Thoracic aorta (tissue), 2 donors: ENCODE measurements at places on chromosomes 12 and 14.
A peak's percentile ranks its signal among the peaks of the same experiment; 100 is the strongest.

DNA sequence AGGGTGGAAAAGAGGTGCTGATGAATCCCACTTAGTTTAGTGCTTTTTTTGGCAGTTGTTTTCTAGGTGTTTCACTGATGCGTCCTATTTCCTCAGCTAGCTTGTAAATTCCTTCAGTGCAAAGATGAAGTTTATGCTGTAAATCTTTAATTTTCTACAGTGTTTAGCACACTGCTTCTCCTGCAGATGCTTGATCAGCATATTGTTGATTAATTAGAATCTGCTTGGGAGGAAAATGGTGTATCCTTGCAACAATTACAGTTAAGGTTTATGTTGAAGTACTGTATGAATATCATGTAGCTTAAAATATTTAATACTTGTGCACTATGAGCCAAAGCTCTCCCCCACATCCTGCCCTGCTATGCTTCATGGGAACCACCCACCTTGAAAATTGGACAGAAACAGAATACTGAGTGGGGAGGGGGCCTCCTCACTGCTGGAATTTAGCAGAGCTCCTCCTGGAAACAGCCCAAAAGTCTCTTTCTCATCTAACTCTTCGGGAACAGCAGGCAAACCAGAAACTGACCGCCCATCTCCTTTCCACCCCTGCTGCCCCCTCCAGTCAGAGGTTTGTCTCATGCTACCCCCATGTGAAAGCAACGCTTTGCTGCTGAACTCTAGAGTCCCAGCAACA is 20.3 kb upstream of the DHRS4 start:
- no peaks in the 10 kb centered on the region for H3K36me3 ChIP-seq
- no peaks in the 10 kb centered on the region for H3K27me3 ChIP-seq
- H3K4me3 ChIP-seq: no peak overlapping the region

GRCh38 chr14:85909581-85909980 is 379.6 kb downstream of the FLRT2 start:
- no peaks in the 10 kb centered on the region for H3K36me3 ChIP-seq
- H3K27ac ChIP-seq: no peak overlapping the region
- H3K4me1 ChIP-seq: no peaks in the 10 kb centered on the region
- no peaks in the 10 kb centered on the region for H3K27me3 ChIP-seq

GRCh38 chr12:116922194-116922897 is 11.6 kb downstream of the FBXW8 start:
- H3K27ac ChIP-seq: no peak overlapping the region
- no peak for DNase-seq
- no peaks in the 10 kb centered on the region for H3K36me3 ChIP-seq
- peaks cover 10% of the 10 kb centered on the region for H3K4me1 ChIP-seq

DNA sequence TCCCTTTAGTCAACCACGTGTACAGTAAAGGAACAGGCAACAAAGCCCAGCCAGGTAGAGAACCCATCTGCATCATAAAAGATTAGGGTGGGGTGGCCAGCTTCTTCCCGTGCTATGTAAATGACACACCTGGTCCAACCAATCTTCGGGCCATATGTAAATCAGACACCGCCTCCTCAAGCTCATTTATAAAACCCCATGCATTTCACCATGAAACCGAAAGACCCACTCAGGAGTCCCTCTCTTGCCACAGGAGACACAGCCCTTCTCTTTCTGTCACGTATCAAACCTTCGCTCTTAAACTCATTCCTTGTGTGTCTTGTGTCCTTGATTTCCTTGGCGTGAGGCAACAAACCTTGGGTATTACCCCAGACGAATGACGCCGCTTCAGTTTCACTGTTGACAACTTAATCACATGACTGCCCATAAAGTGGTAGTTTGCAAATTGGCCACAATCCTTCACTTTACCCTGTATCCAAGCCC is 59.8 kb upstream of the TBPL2 start:
- H3K4me1 ChIP-seq: no peaks in the 10 kb centered on the region
- no peak overlapping the region for H3K27ac ChIP-seq
- no peaks in the 10 kb centered on the region for H3K27me3 ChIP-seq
- DNase-seq: no peak
- H3K4me3 ChIP-seq: no peak overlapping the region
- H3K36me3 ChIP-seq: no peaks in the 10 kb centered on the region

DNA sequence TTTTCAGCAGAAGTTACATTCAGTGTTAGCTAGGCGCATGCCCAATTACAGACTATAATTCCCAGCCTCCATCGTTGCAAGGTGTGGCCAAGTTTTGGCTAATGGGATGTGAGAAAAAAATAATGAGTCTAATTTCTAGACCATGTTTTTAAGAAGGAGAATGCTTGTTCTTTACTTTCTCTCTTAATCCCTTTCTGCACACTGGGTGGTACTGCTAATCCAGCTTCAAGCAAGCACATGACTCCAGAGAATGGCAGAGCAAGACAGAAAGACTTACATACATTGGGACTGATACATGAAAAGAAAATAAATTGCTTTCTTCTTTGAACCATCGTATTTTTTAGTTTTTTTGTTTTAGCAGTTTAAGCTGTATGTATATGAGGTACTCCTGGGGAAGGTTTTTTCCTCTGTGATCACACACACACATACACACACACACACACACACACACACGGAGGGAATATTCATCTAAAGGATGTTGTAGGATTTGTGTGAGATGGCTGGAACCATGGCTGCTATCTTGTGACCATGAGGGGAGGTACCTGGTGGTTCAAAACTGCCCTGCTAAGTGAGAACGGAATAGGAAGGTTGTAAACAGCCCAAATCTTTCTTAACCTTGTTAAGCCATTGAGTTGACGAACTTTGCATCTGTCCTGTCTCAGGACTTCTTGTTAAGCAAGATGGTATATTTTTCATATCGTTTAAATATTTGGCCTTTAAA is 34.3 kb upstream of the LTA4H start:
- H3K4me3 ChIP-seq: no peak overlapping the region
- no peaks in the 10 kb centered on the region for H3K4me1 ChIP-seq
- H3K27ac ChIP-seq: no peak overlapping the region
- H3K27me3 ChIP-seq: no peaks in the 10 kb centered on the region
- DNase-seq: no peak
- no peaks in the 10 kb centered on the region for H3K36me3 ChIP-seq

GRCh38 chr14:92412912-92413311 is 89.9 kb downstream of the SLC24A4 start:
- H3K27ac ChIP-seq: no peak overlapping the region
- no peaks in the 10 kb centered on the region for H3K27me3 ChIP-seq
- H3K4me3 ChIP-seq: no peak overlapping the region
- no peaks in the 10 kb centered on the region for H3K36me3 ChIP-seq
- DNase-seq: no peak

GRCh38 chr14:26856876-26857518 is 259.2 kb upstream of the NOVA1 start:
- H3K36me3 ChIP-seq: no peaks in the 10 kb centered on the region
- no peak for DNase-seq
- H3K27ac ChIP-seq: no peak overlapping the region
- no peak overlapping the region for H3K4me3 ChIP-seq
- no peaks in the 10 kb centered on the region for H3K27me3 ChIP-seq
- H3K4me1 ChIP-seq: no peaks in the 10 kb centered on the region

DNA sequence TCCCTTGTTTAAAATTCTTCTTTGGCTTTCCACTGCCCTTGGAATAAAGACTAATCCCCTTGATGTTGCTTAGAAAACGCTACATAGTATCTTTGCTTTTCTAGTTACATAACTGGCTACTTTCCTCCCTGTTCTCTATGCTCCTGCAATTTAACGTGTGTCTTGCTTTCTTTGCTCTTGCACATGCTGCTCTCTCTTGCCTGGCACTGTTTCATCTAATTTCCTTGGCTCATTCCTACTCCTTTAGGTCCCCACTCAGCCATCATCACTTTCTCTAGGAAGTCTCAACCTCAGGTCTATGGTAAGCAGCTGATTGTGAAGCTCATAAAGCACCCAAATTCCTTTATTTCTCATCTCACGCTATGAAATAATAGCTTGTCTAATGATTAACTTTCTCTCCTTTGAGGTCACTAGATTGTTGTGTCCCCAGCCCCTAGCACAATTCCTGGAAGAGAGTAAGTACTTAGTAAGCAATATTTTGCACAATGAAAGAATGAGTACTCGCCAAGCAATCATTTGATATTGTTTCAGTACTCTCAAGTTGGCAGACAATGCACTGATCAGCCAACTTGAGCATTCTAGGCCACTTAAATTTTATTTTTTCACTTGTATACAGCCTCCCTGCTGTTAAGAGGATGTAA is 3.3 kb downstream of the ALDH6A1 start:
- peaks cover 11% of the 10 kb centered on the region for H3K4me1 ChIP-seq
- H3K27me3 ChIP-seq: no peaks in the 10 kb centered on the region
- H3K36me3 ChIP-seq: no peaks in the 10 kb centered on the region
- no peak overlapping the region for H3K27ac ChIP-seq
- no peak overlapping the region for H3K4me3 ChIP-seq

DNA sequence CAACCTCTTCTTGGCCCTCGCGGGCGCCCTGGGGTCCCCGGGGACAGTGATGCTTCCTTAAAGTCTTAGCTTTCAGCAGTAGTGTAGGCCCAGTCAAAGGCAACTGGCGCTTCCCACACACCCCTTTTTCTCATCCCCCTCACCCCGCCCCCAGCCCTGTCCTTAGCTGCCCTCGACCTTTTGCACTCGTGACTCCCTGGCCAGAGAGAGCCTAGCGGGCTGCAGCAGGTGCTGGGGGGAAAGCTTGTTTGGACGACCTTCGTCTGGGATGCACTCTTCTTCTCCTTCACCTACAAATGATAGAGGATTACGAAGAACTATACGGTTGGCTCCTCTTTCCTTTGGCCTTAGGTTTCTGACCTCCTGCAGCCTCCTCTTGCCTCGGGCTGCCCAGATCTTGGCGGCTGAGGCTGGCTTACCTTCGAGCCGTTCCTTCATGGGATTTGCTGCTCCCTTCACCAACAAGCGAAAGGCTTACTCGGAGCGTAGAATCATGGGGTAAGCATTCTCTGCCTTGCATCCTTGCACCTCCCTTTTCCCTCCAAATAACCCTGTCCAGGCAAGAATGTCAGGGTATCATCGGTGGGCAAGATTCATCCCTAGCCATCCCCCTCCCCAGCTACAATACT is 815 bp downstream of the COQ10A start:
- peak overlapping the region; percentile 98 for H3K4me3 ChIP-seq
- H3K27ac ChIP-seq: peak overlapping the region; percentile 98
- no peak for DNase-seq
- H3K36me3 ChIP-seq: peaks cover 3% of the 10 kb centered on the region
- no peaks in the 10 kb centered on the region for H3K27me3 ChIP-seq
- peaks cover 10% of the 10 kb centered on the region for H3K4me1 ChIP-seq

DNA sequence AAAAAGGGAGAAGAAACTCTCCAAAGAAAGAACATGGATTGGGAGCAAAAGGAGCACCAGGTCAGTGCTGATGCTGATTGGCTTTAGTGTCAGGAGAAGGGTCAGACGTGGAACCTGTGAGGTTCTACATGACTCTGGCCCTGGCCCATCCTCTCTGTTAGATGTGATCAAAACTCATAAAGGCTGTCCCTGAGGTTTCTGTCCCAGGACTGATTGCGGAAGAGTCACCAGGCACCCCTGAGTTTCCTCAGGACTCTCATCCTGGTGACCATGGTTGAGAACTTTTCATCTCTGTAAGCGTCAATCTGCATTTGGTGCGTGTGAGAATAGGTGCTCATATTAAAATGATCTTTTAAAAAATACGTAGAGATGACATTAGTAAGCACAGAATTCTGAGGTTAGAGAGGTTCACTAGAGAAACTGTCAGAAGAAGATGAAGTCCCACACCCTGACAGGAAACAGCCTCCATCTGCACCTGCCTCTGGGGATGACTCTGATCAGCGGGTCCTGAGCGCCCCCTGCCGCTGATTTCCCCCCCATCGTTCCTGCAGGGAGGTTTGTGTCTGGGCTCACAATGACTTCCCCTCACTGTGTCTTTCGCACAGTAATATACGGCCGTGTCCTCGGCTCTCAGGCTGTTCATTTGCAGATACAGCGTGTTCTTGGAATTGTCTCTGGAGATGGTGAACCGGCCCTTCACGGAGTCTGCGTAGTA is 741.8 kb downstream of the TMEM121 start:
- DNase-seq: no peak
- H3K4me3 ChIP-seq: no peak overlapping the region

DNA sequence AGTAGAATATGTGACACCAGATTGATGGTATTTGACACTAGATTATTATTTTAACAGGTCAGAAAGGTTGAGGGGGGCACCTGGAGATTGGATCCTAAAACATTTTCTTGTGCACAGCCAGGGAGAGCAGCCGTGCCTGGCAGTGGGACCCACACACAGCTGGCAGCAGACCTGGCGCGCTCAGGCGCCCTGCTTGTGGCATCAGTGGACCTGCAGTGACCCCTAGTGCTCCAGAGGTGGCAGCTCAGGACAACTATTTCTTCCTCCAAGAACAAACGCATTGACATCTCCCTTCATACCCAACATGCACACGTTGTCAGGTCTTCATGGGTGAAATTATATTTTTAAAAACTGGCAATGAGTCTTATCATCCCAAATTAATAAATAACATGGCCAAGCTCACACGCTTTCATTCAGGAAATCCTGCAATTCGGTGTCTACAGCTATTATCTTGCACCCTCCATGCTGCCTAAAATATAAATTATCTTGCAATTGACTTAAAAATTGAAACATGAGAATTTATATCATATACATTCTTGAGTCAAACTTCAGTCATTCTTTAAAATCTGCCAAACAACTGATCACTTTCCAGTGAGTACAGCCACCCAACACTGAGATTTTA is 7.7 kb upstream of the TMEM132D start:
- H3K27me3 ChIP-seq: no peaks in the 10 kb centered on the region
- H3K4me3 ChIP-seq: no peak overlapping the region
- no peak for DNase-seq
- no peak overlapping the region for H3K27ac ChIP-seq

DNA sequence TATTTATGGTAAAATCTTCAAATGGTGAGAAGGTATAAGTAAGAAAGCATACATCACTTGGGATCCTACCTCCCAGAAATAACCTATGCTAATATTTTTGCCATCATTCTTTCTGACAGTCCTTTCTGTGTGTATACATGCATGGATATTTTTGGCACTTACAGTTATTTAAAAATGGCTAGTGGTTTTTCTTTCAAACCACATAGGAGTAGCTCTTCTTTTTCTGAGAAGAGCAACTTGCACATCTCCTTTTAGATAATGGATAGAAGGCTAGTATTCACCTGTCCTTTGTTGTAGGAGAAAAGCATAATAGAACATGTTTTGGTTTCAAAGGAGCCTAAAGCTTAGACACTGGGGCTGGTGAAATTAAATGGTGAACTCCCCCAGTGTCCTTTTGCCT is 87.3 kb downstream of the EMP1 start:
- no peaks in the 10 kb centered on the region for H3K4me1 ChIP-seq
- no peaks in the 10 kb centered on the region for H3K36me3 ChIP-seq
- no peak overlapping the region for H3K4me3 ChIP-seq
- H3K27me3 ChIP-seq: no peaks in the 10 kb centered on the region
- H3K27ac ChIP-seq: no peak overlapping the region

DNA sequence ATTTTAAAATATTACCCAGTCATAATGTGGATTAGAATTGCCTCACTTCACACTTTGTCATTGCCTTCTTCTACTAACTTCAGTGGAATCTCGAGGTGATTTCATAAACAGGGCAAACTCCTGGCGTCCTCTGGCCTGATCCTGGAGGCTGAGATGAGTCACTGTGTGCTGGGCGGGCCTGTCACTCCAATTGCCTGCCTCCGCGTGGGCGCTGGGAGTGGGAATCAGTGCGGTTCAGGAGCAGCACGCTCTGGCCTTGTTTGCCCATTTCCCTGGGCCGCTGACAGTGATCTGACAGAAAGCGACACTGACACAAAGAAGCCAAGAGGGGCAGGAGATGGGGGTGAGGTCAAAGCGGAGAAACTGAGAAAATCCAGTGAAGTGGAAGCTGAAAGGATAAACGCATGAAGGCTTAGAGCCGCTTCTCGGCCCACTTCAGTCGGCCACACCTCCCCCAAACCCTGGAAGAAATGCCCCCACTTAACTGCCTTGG is 29.7 kb downstream of the LGR5 start:
- no peaks in the 10 kb centered on the region for H3K4me1 ChIP-seq
- no peaks in the 10 kb centered on the region for H3K27me3 ChIP-seq
- H3K27ac ChIP-seq: no peak overlapping the region
- no peaks in the 10 kb centered on the region for H3K36me3 ChIP-seq
- no peak overlapping the region for H3K4me3 ChIP-seq
